ENCODE measurements at places on chromosomes 6 and 20. TPM values are rescaled to one million over a fixed set of nuclear protein-coding genes. Genes with fewer than 3 reads are reported as not detected.

Gene PRSS35
- total RNA-seq = not detected

Gene OPRM1
- not detected for total RNA-seq

Gene ARFGEF3
- total RNA-seq = 0.23 TPM

Gene SIRPB2
- total RNA-seq = not detected

DNA sequence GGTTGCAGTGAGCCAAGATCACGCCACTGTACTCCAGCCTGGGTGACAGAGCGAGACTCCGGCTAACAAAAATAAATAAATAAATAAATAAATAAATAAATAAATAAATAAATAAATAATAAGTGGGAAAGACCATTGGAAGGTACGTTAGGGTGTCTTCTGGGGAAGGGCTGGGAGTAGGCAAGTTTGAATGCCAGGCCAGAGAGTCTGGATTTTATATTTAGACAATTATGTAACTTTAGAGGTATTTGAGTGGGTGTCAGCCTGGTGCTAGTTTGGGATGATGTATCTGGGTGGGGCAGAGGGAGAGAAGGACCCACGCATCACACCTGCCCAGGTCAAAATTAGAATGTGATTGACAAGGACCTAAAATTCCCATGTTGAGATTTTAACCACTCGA, 108.5 kb upstream of the PRND start:
- no peak for DNase-seq

- no peak for DNase-seq
Measured at GRCh38 chr20:33466303-33466646, 22.7 kb upstream of the SNTA1 start.

DNA sequence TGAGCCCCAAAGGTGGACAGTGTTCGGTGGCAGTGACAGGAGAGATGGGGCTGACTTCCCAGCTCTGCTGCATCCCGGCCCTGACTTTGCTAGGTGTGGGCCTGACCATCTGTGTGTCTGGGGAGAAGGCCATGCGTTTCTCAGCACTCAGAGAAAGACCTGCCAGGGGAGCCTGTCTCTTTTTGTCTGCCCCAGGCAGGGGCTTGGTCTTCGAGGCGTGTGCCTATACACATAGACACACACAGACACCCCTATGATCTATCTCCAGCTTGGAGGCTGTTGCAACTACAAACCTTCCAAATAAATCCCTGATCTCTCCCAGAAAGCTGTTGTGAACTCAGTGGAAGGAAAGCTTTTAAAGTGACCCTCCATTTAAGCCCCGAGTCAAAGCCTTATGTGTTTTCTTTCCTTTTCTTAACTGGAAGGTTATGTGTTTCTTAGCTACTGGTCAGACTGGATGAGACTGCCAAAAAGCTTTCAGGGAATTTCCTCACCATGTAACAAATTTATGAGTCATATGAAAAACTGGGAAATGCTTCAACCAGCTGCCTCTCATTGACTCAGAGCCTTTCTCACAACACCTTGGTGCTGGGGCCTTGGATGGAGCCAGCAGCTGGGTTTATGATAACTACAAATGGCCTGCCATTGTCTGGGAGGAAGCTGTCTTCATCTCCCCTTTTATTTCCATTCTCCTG, 102.6 kb downstream of the CDC5L start:
- peak; percentile 88 for DNase-seq

- DNase-seq = no peak
Measured at GRCh38 chr6:44043479-44044153, 83.6 kb downstream of the MRPL14 start.

GRCh38 chr6:105330913-105331312, 72.0 kb downstream of the PREP start:
- DNase-seq = no peak

GRCh38 chr6:17589406-17590096, 10.6 kb upstream of the FAM8A1 start:
- DNase-seq = peak; percentile 84

- DNase-seq = no peak
Measured at GRCh38 chr6:10487668-10488327, 33.4 kb upstream of the GCNT2 start.

- DNase-seq = no peak
Measured at GRCh38 chr6:53240139-53240538, 91.5 kb upstream of the GCM1 start.
